Mucosa of gallbladder (tissue), 1 donor: ENCODE measurements at places on chromosomes 2 and 18. TPM values are rescaled to one million over a fixed set of nuclear protein-coding genes. Genes with fewer than 3 reads are reported as not detected.

The ABHD1 gene
- 0.37 TPM for total RNA-seq

The FZD7 gene
- total RNA-seq, result 10.4 TPM

The FLACC1 gene
- total RNA-seq, result 3.4 TPM

The SH2D6 gene
- total RNA-seq, result 9.9 TPM

The MARCO gene
- total RNA-seq, result 1.1 TPM

- DNase-seq, result no peak
These were observed 18.8 kb upstream of the MMADHC start for GRCh38 chr2:149606251-149606811.

DNA sequence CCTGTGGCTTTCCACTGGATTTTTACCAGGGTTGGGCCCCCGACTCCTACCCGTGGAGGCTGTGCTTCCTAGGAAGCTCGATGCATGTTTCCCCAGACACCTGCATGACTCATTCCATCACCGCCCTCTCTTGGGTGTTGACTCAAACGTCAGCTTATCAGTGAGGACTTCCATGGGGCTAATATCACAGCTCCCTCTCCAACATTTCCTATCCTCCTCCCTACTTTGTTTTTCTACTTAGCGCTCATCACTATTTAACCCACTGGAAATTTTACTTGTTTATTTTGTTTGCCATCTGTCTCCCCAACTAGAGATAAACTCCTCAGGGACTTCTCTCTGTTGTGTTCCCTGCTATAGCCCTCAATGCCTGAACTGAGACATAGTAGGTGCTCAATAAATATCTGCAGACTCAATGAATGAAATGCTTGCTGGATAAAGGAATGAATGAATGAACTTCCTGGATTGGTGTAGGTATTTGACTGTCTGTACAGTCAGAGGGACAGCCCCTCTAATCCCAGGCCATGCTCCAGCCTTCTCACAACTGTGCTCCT, 89.7 kb upstream of the MSH2 start:
- peak; percentile 53 for DNase-seq

- DNase-seq, result no peak
These were observed 63.1 kb downstream of the PARD3B start for GRCh38 chr2:204608237-204608939.

DNA sequence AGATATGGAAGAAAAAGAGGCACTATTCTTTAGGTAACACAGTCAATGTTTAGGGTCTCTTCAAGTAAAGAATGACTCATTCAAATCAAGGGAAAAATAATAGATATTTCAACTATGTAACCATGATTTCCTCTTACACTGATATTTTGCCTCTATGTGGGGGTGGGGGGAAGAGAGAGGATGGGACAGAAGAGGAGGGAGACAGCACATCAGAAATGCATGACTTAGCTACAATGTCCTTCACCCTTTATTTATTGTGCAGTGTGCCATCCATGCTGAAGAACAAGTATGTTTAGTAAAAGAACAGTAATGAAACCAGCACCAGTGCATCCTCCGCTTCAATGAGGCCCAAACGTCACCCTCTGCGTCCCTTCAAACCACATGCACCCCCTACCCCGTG, 204.8 kb downstream of the HDAC4 start:
- no peak for DNase-seq

DNA sequence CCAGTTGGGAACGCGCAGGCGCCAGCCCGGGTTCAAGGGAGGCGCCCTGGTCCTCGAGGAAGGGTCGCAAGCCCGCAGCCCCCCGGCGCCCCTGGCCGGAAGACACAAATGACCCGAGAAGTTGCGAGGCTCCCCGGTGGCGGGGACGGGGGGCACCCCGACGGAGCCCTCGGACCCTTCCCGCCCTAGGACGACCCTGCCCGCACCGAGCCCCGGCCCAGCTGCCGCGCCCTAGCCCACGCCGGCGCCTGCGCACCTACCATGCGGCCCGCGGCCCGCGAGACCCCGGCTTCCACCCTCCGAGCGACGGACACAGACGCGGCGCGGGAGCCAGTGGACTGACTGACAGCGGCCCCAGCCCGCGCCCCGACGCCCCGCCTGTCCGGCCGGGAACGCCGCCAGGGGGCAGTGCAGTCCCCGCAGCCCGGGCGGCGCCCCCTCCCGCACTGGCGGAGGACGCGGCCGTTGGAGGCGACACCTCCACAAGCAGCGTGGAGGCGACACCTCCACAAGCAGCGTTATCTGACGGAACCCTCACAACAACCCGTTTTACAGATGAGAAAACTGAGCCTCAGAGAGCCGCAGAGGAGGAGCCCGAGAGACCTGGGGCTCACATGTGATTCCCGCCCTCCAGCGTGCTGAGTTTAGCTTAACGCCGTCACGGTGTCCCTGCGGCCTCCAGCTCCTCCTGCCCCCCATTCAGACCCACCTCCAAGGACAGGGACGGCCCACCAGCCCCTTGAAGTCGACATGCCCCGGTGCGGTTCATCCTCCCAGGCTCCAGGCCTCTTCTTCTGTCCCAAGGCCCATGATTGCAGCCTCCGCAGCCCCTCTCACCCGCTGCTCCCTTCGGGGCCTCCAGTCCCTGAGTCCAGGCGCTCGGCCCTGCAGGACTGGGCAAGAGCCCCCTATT, at the start of gene NMUR1:
TSS of gene NMUR1 (minus strand) at position 347 of the 913 bp plus-strand sequence. CDS start at position 263, 84 bp downstream.
- DNase-seq, result peak; percentile 35

DNA sequence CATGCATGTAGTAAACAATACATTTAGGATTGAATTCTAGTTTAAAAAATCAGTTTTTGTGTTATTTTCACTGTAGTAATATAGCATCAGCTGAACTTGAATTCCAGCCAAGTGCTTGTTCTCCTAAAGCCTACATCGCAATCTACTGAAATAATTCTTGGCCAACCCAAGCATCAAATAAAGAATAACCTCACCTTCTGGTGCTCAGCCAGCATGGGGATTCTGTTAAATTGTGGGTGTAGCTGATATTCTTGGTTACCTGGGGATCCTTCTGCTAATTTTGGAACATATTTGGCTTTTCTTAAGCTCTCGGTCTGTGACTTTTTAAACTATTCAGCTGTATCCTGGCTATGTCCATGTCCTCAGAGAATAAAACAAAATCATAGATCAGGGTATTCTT, 248.8 kb downstream of the NRXN1 start:
- no peak for DNase-seq

DNA sequence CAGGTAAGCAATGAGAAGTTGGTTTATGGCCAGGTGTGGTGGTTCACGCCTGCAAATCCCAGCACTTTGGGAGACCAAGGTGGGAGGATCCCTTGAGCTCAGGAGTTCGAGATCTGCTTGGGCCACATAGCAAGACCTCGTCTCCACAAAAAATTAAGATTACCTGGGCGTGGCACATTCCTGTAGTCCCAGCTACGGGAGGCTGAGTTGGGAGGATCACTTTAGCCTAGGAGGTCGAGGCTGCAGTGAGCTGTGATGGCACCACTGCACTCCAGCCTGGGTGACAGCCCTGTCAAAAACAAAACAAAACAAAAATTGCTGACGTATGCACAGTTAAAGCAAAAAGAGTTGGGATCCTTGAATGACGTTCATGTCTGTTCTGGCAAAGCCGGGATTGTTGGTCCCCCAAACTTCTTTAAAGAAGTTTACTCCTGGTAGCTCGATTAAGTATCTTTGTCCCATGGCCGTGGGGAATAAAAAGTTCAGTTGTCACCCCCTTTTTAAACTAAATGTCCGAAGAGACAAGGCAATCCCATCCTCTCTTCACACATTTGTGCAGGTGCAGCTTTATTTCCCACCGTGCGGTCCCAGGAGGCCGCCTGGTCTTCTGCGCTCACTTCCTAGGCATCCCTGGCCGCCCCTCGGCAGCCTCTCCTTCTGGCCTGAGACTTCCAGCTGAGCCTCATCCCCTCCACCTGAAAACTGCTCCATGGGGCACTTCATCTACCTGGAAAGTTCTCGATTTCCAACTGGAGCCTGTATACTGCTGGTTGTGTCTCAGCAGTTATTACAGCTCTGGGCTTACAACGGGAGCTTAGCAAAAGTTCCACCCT, 762 bp upstream of the SPOPL start:
- peak; percentile 13 for DNase-seq

GRCh38 chr2:146124741-146125140, 1604.8 kb upstream of the ZEB2 start:
- no peak for DNase-seq

- DNase-seq, result no peak
These were observed 113.0 kb upstream of the SLC1A4 start for GRCh38 chr2:64876137-64876647.

- no peak for DNase-seq
These were observed 60.9 kb downstream of the STK39 start for GRCh38 chr2:168186452-168186851.

- DNase-seq, result no peak
These were observed 7.6 kb downstream of the CCNYL1 start for GRCh38 chr2:207719008-207719407.

DNA sequence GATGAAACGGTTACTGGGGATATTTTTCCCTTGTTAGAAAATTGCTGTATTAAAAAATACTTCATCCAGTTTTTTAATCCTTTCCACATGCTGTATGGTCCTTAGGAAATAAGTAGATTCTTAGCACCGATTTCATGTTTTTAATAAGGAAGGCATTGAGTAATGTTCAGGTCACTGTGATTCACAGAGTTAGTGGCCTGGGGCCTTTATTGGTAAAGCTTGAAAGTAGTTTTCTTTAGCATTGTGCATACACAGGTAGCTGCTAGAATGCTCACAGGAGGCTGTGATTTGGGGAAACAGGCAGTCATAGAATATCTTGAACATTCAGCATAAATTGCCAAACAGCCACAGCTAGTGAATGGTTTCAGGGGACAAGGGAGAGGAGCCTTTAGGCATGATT, 79.8 kb downstream of the XRCC5 start:
- no peak for DNase-seq
